ENCODE measurements at places on chromosomes 2 and 18.

DNA sequence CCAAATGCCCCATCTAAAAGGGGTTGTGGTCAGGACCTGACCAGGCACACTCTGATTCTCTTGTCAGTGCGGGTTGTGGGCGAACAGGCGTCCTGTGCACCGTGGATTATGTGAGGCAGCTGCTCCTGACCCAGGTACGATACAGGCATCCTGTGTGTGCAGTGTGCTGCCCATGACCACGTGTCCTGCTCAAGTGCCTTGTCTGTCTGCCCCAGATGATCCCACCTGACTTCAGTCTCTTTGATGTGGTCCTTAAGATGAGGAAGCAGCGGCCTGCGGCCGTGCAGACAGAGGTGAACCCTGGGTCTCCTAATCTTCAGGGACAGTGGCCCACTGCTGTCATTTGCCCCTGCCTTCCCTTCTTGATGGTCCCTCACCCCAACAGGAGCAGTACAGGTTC is 14.6 kb downstream of the PTPN18 start:
- H3K27me3 ChIP-seq, result no peaks in the 10 kb centered on the region
- no peak overlapping the region for H3K27ac ChIP-seq
- peaks cover 36% of the 10 kb centered on the region for H3K36me3 ChIP-seq
- no peak overlapping the region for H3K4me3 ChIP-seq
- peaks cover 30% of the 10 kb centered on the region for H3K4me1 ChIP-seq

GRCh38 chr2:145538661-145539350 is 1018.9 kb upstream of the ZEB2 start:
- no peak for DNase-seq
- no peak overlapping the region for H3K27ac ChIP-seq
- H3K27me3 ChIP-seq, result no peaks in the 10 kb centered on the region

GRCh38 chr2:177175917-177176668 is 36.5 kb upstream of the HNRNPA3 start:
- H3K36me3 ChIP-seq, result no peaks in the 10 kb centered on the region
- no peak for DNase-seq
- H3K27ac ChIP-seq, result no peak overlapping the region
- no peak overlapping the region for H3K4me3 ChIP-seq
- peaks cover 7% of the 10 kb centered on the region for H3K4me1 ChIP-seq
- H3K27me3 ChIP-seq, result no peaks in the 10 kb centered on the region

DNA sequence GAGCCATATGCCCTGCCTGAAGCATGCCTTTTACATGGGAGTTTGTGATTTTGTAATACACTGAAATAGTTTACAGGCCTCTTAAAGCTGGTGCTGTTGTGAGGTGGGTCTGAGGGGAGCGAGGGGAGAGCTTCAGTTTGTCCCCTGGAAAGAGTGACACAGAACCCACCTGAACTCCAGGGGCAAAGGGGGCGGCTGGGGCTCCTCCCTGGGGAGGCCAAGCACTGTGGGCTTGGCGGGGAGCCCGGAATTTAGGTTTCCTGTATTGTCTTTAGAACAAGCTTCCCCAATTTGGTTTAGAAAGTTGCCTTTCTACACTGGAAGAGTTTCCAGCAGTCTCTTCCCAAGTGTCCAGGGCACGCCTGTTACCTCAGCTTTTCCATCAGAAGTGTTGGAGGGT is 75.7 kb downstream of the VAPA start:
- no peak overlapping the region for H3K4me3 ChIP-seq
- H3K36me3 ChIP-seq, result no peaks in the 10 kb centered on the region
- H3K4me1 ChIP-seq, result peaks cover 6% of the 10 kb centered on the region
- no peak overlapping the region for H3K27ac ChIP-seq
- DNase-seq, result no peak

GRCh38 chr2:11097854-11098387 is 57.3 kb upstream of the SLC66A3 start:
- H3K27ac ChIP-seq, result no peak overlapping the region
- H3K36me3 ChIP-seq, result no peaks in the 10 kb centered on the region
- H3K4me3 ChIP-seq, result no peak overlapping the region
- peaks cover 56% of the 10 kb centered on the region for H3K27me3 ChIP-seq
- no peaks in the 10 kb centered on the region for H3K4me1 ChIP-seq

DNA sequence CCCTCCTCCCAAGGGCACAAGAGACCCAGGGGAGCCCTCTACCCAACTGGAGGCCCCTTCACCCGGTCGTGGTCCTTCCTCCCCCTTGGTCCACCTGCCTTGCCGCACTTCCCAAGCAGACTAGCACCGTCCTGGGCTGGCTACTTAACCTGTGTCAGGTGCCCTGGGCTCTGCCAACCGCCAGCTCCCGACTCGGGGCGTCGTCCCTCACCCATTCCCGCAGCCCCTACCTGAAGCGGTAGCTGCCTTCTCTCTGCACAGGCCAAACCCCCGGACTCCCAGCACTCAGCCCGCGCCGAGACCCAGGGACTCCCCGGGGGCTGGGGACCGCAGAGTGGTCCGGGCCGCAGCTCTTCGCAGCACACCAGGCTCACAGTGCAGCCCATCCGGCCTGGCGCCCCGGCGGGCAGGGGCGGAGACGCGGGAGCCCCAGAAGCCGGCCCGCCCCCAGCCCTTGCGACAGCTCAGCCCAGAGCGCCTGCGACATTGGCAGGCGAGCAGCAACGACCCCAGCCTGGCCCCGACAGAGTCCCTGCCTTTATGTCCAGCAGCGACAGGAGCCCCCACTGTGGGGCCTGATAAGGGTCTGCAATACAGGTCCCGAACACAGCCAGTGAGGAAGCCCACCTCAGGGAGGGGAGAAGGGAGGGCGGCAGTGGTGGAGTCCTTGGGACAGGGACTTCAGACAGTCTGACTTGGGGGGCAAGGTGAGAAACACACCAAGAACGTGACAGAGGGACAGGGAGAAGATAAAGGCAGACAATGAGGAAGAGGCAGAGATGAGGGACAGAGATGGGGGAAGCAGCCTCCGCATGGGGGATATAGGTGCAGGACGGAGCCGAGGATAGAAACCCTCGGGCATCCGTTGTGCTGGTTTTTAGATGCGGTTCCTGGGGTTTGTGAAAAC is 31.0 kb upstream of the TNS1 start:
- no peak overlapping the region for H3K27ac ChIP-seq
- no peaks in the 10 kb centered on the region for H3K27me3 ChIP-seq
- no peaks in the 10 kb centered on the region for H3K4me1 ChIP-seq
- no peaks in the 10 kb centered on the region for H3K36me3 ChIP-seq

DNA sequence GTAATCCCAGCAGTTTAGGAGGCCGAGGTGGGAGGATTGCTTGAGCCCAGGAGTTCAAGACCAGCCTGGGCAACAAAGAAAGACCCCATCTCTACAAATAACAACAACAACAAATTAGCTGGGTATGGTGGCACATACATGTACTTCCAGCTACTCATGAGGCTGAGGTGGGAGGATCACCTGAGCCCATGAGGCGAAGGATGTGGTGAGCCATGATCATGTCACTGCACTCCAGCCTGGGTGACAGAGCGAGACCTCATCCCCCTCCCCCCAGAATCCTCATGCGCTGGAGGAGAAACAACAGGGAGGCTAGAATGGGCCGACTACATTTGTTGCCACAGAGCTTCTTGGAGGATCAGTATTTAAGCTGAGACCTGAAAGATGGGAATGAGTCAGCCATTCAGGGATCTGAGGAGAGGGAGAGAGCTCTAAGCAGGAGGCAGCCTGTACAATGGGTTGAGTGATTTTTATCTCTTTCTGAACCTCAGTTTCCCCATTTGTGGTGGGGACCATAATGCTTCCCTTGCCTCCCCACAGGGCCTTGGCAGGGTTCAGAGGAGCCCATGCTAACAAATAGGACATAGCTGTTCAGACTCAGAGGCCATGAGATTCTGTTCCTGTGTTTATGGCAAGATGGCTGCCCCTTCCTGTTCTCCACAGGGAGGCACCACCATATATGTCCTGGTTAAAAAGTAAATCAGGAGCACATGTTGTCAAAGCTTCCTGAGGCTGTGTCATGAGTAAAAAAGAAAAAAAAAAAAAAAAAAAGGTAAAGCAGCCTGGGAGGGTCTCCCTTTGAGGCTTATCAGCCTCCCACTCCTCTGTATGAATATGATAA is 131.4 kb upstream of the HAAO start:
- peaks cover 70% of the 10 kb centered on the region for H3K4me1 ChIP-seq
- no peak overlapping the region for H3K4me3 ChIP-seq
- peak overlapping the region; percentile 57 for H3K27ac ChIP-seq
- H3K36me3 ChIP-seq, result no peaks in the 10 kb centered on the region

DNA sequence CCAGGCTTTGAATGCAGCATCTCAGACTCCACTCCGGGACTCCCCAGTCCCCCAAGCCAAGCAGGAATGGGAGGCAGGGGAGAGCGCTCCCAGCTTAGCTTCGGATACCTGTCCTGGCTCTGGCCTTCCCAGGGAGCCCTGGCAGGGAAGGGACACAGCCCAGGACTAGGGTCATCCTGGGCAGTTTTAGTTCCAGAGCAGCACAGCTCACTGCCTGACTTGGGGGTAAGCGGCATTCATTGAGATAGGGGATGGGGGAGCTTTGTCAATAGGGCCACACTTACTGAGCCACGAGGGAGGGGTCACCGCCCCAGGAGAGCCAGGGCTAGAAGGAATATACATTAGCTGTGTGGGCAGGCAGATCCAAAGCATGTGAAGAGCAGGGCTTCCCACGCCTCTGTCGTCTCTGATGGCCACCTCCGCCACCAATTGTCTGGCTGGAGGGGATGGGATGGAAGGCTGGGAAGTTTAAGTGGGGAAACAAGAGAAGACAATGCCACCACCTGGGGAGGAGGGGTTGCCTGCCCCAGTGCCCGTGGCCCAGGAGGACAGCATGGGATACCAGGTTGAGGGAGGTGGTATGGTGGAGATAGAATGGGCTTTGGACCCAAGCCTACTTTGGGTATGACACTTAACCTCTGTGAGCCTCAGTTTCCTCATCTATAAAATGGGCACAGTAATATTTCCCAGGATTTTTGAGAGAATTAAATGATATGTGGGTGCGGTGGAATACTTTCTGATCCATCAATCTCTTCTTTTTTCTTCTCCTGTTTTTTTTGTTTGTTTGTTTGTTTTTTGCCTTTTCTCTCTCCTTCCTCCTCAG is 40.2 kb downstream of the SCTR start:
- DNase-seq, result no peak
- H3K27me3 ChIP-seq, result peaks cover 17% of the 10 kb centered on the region
- no peaks in the 10 kb centered on the region for H3K36me3 ChIP-seq
- H3K4me3 ChIP-seq, result no peak overlapping the region
- H3K4me1 ChIP-seq, result peaks cover 9% of the 10 kb centered on the region

- H3K4me1 ChIP-seq, result peaks cover 14% of the 10 kb centered on the region
- H3K27me3 ChIP-seq, result peaks cover 56% of the 10 kb centered on the region
- no peak for DNase-seq
- no peak overlapping the region for H3K4me3 ChIP-seq
- no peaks in the 10 kb centered on the region for H3K36me3 ChIP-seq
Observed at GRCh38 chr2:120326066-120326465, 19.9 kb upstream of the INHBB start.

Data from K562 (cell line).